ENCODE measurements at places on chromosomes 5 and 9.

DNA sequence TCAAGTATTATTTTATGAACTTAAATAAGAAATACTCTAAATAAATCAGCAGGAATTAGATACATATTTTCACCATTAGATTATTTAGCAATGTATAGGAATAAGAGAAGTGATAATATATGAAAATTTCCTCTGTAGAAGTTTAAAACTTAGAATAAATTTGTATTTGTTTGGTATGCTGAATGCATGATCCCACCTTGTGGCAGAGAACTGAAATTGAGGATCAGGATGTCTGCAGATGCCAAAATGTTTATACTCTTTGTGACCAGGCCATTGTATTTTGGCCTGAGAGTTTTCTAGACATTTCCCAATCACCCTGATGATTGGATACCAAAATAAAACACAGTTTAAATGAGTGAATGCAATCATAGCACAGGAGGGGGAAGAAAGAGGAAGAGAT is 6.3 kb downstream of the TYRP1 start:
- DNase-seq: no peak

DNA sequence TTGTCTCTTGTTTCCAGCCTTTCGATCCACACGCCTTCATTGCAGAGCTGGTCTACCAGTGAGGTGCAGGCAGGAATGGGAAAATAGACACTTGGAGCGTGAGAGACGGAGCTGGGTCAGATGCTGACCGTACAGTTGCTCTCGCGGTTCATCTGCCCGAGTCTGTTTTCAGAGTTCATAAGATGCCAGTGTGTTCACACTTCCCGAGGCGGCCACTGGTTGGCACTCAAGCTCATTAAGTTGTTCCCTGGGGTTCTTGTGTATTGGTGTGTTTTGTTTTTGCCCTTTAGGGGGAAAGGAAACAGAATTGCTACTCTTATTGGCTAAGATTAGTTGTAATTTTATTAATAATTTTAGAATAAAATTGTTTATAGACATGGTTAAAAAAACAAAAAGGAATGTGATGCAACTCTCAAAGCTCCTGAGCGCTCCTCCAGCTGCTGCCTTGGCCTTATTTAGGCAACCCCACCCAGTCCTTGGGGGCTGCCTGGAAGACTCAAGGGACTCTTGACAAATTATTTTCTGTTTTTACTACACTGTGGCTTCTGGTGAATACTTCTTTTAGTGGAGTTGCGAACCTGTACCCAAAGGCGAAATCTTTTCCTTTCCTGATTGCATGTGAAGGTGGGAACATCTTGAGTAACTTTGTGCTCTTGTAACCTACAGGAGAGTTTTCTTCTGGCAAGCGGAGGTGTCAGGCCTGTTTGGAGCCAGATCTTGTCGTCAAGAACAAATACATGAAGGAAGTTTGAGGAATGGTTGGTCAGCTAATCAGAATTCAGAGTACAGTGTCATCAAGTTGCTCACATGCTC is 146.1 kb downstream of the MAST4 start:
- DNase-seq: no peak

DNA sequence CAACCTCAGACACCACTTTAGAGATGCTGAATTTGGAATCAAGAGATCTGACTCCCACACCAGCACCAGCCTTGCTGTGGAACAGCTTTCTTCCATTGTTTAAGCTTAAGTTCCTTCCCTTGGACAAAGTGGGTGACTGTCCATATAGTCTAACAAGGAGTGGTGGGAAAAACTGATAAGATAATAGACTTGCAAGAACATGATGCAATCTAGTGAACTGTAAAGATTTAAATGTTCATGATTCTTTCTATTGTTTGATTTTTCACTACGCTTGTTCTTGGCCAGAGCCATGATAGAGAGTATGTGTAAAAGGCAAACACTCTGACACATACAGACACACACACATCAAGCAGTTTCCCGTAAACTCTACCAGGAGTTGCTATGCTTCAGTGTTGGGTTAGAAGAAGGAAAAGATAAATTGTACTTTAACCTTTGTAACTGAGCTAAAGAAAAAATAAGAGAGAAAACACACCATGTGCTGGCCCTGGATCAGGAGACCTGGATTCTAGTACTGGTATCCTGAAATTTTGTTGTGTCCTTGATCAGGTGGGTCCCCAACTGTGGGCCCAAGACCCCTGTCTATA is 94.3 kb downstream of the PAPPA start:
- DNase-seq: no peak

DNA sequence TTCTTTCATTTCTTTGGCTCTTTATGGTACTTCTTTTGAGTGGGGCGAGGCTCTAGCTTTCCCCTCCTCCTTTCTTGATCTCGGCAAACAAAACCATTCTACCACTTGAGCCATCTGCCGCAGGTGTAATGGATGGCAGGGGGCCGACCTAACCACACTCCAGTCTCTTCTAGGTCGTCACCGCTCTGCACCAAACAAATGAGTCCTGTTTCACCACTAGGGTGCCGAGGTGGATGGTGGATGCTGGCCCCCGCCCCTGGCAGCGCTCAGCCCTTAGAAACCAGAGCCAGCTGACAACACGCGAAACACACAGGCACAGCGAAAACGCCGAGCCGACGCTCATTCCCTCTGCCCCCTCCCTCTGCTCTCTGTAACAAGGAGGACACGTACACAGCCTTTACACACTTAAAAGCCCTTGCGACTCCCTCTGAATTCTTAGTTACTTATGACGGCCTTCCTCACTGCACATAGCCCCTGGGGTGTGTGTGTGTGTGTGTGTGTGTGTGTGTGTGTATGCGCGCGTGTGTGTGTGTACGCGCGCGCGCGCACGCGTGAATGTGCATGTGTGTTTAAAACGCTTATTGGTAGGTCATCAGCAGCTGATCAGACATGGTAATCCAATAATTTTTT is 199.4 kb downstream of the MEF2C start:
- no peak for DNase-seq

DNA sequence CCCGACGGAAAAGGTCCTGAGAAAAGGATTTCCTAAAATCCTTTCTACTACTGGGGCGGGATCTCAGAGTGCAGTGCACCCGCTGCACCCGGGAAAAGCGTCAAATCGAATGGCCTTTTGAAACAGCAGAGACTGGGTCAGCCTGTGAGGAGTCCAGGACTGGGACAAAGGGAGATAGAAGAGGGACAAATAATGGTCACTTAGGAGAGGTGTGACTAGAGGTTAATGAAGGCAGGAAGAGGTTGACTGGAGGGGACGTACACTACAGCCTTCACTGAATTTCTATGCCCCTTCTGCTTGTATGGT is 1.5 kb downstream of the PLPPR1 start:
- no peak for DNase-seq

DNA sequence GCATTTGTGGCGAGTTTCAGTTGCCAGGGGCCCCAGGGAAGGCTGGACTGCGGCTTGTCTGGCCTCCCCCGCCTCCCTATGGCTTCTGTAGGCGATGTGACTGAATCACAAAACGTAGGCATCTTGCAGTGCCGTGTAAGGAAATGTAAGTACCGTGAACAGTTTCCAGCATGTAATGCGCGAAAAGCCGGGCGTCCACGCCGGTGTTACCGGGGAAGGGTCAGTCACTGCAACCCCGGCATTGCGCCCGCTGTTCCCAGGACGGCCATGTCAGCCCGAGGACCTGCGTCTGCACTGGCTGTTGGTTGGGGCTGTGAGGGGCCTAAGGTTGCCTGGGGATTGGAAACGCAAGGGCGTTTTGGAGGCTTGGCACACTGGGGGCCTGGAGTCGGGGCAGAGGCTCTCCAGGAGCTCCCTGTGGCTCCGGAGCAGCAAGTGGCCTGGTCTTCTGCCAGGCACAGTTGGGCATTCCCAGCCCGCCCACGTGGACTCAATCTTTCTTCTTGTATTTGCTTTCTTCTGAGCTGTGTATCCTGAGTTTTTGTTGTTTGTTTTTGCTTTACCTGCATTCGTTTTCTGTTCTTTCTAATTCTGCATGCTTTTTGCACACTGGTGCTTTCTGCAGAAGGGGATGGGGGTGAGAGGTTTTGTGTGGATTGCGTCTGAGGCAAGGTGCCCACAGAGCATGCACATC is 36.9 kb upstream of the PLEKHG4B start:
- DNase-seq: no peak

DNA sequence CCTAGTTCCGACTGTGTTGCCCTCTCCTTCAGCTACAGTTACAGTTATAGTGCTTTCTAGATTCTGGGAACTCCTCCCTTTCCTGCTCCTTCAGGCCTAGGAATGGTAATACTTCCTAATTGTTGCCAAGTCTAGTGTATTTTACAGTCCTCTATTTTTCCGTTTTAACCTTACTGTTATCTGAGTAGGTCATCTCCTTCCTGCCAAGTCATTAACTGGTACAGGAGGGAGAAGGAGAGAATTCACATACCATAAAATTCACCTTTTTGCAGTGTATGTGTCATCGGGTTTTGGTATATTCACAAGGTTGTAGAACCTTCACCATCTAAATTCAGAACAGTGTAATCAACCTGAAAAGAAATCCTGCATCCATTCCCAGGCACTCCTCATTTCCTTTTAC is 335.4 kb upstream of the MEF2C start:
- no peak for DNase-seq

- DNase-seq: no peak
Measured at GRCh38 chr9:69173497-69173890, 583 bp upstream of the TJP2 start.

DNA sequence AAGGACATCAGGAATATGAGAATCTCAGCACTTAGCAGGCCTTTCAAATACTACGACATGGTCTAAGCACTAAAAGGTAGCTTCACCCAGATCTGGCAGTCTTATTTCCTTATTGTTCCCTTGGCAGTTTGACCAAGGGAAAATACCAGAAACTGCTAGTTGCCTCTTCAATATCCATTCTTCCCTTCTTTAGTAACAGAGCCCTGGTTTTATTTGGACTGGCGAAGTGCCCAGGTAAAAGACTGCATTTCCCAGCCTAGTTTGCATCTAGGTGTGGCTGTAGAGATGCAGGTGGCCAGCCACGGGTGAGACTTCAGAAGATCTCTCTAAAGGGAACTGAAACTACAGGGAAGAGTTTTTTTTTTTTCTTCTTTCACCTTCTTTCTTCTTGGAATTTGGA is 21.6 kb downstream of the DMRT2 start:
- no peak for DNase-seq

- no peak for DNase-seq
Measured at GRCh38 chr5:112445626-112446350, 26.7 kb upstream of the EPB41L4A start.

DNA sequence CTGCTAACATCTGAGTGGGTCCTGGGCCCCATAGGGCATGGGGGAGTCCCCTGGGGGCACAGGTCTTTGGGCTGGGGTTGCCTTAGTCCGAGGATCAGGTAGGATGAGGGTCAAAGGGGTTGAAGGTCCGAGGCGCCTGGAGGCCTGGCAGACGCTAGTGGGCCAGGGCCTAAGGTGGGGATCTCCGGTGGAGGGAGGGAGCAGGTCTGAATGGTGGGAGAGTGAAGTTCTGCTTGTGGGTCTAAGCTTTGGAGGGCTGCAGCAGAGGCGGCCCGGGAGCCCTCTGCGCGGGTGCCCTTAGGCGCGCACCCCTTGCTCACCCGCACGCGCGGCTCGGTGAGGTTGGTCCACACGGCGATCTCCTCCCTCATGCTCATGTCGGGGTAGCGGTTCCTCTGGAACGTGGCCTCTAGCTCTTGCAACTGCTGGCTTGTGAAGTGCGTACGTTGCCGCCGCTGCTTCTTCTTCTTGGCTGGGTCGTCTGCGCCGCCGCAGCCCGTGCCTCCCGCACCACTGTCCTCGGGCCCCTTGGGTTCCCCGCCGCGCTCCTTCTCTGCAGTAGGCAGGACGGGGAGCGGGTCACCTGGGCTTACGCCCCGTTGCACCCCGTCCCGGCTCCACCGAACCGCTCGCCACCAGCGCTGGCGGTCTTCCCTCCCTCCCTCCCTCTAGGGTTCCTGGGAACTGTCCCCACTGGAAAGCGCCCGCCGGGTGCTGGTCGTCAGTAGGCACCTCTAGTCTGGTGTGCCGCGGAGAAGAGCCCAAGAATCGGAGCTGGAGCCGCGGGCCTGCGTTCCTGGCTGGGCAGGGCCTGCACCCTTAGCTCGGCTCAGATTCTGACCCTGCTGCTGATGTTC is 2.8 kb downstream of the PITX1 start:
- no peak for DNase-seq

- no peak for DNase-seq
Measured at GRCh38 chr5:149038336-149039080, 24.4 kb downstream of the SH3TC2 start.

DNA sequence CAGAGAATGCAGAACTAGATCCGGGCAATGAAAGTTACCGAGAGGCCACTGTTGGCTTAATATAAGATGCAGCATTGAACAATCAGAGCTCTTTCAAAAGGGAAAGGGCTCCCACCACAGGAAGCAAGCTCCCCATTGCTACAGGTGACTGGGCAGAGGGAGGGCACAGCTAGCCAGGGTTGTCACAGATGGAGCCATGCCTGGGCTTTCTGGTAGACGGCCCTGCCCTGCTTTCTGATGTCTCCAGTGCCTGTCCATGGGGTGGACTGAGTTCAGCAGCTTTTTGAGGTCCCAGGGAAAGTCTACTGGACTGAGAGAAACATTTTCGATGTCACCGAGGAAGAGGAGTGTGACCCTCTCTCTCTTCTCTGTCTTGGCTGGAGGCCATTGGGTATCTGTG is 14.1 kb downstream of the RGS3 start:
- DNase-seq: no peak

DNA sequence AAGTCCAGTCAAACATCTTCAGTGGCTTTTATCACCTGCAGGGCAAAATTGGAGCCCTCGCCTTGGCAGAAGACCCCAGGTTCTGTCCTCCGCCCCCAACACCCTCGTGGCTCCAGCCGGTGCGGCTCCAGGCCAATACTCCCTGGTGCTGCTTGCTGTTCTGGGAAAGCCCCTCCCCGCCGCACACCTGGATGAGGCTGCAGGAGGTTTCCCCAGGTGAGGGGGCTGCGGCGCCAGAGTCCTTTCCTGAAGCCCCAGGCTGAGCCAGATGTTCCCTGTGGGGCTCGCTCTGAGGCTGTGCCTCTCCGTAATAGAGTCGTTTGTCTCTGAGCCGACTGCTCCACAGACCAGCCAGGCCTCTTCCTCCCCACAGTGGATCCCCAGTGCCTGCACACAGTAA is 375.4 kb upstream of the IRX1 start:
- DNase-seq: peak; percentile 13

GRCh38 chr5:73388306-73388684 is 60.3 kb downstream of the FOXD1 start:
- DNase-seq: no peak

DNA sequence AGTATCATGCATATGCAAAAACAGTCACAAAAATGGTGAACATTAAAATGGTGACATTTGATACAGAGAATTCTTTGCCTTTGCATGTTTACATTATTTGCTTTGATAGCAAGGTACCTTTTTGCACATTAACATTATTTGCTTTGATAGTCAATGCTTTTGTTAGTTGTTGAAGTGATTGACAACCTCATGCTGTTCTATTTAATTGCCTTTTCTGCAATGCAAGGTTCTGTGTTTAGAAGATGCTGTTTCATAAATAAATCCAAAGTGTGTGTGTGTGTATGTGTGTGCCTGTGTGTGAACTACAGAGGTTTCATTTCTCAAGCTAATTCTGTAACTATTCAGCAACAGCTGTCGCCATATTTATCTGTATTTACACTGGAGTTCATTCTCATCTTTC is 668.7 kb downstream of the NR2F1-AS1 start:
- DNase-seq: no peak

Measured in right atrium auricular region (tissue), 2 donors.